Posterior vena cava (tissue), 2 donors: ENCODE measurements at places on chromosomes 6 and 20. TPM values are rescaled to one million over a fixed set of nuclear protein-coding genes. Genes with fewer than 3 reads are reported as not detected.

PBOV1 gene
- not detected for total RNA-seq

BLCAP gene
- 48.1 TPM for total RNA-seq

RIPOR3 gene
- 10.6 TPM for total RNA-seq

NFKBIE gene
- 6.7 TPM for total RNA-seq

PROCR gene
- total RNA-seq, result 181 TPM

ZNF165 gene
- total RNA-seq, result 0.48 TPM

MED20 gene
- total RNA-seq, result 11.9 TPM

RIMS4 gene
- 5.6 TPM for total RNA-seq

AGER gene
- total RNA-seq, result 4.6 TPM

CST9 gene
- total RNA-seq, result not detected

RNF182 gene
- 0.37 TPM for total RNA-seq

RSPH4A gene
- total RNA-seq, result 0.51 TPM

TGM3 gene
- total RNA-seq, result not detected

C6orf58 gene
- total RNA-seq, result not detected

HCRTR2 gene
- not detected for total RNA-seq

LY6G6D gene
- total RNA-seq, result not detected

PCSK2 gene
- total RNA-seq, result 0.24 TPM

PRSS16 gene
- total RNA-seq, result 0.28 TPM

YWHAB gene
- 179 TPM for total RNA-seq

IL17A gene
- not detected for total RNA-seq

SIRPD gene
- total RNA-seq, result 0.24 TPM

TGM2 gene
- 442 TPM for total RNA-seq

SLCO4A1 gene
- 15.2 TPM for total RNA-seq

TMEM217 gene
- 0.56 TPM for total RNA-seq
